ENCODE measurements at places on chromosomes 2 and 18.

- no peak overlapping the region for H3K27ac ChIP-seq
- DNase-seq = no peak
- no peaks in the 10 kb centered on the region for H3K36me3 ChIP-seq
- no peaks in the 10 kb centered on the region for H3K4me1 ChIP-seq
Observed at GRCh38 chr2:48259811-48260210, 270.1 kb upstream of the STON1 start.

- DNase-seq = no peak
- no peak overlapping the region for H3K4me3 ChIP-seq
- H3K4me1 ChIP-seq = peaks cover 4% of the 10 kb centered on the region
- H3K36me3 ChIP-seq = no peaks in the 10 kb centered on the region
- H3K27ac ChIP-seq = no peak overlapping the region
Observed at GRCh38 chr2:20219763-20220380, 5.1 kb downstream of the SDC1 start.

- DNase-seq = no peak
- H3K27me3 ChIP-seq = no peaks in the 10 kb centered on the region
- no peaks in the 10 kb centered on the region for H3K4me1 ChIP-seq
- H3K36me3 ChIP-seq = no peaks in the 10 kb centered on the region
- no peak overlapping the region for H3K27ac ChIP-seq
- no peak overlapping the region for H3K4me3 ChIP-seq
Observed at GRCh38 chr2:54459037-54459441, 2.9 kb downstream of the SPTBN1 start.

DNA sequence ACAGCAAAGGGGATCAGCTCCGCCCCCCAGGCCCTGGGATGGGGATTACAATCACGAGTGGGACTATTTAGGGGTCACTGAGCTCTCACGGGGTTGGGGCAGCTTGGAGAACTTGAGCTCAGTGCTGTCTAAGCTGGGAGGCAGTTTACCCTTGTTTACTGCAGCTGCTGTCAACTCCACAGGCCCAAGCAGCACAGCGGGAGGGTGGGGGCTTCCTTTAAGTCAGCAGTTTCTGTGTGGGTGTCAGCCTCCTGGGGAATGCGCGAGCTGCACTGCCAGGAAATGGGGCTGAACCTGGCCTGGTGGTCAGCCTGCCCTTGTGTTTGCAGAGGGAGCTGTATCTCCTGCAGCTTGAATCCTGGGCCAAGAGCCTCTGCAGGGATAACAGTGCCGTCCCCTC is 29.8 kb downstream of the TOGARAM2 start:
- H3K4me3 ChIP-seq = no peak overlapping the region
- no peak for DNase-seq

- H3K27me3 ChIP-seq = no peaks in the 10 kb centered on the region
- no peak for DNase-seq
- H3K27ac ChIP-seq = no peak overlapping the region
- no peak overlapping the region for H3K4me3 ChIP-seq
- 0 out of 2 replicates have a peak, but pooled peaks cover 1% of the 10 kb centered on the region for H3K4me1 ChIP-seq
Observed at GRCh38 chr2:43238813-43239212, 12.4 kb upstream of the ZFP36L2 start.

Data from iPS DF 6.9 (cell line).